ENCODE measurements at places on chromosomes 5 and 9.

DNA sequence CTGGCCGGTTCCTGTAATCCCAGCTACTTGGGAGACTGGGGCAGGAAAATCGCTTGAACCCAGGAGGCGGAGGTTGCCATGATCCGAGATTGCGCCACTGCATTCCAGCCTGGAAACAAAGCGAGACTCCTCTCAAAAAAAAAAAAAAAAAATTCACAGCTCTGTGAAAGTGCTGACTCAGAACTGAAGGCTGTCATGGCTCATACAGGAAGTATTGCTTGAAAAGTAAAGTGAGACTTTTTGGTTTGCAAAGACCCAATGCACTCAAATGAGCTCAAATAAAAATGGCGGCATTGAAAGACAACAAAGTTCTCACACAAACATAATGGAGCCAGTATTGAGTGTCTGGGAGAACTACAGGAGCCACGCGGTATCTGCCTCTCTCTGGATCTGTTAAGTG, 202.1 kb downstream of the FBXL7 start:
- DNase-seq = no peak

- no peak for DNase-seq
These were observed 69.5 kb upstream of the GARNL3 start for GRCh38 chr9:127194881-127195713.

GRCh38 chr9:123281659-123282350, 13.4 kb upstream of the STRBP start:
- DNase-seq = no peak

DNA sequence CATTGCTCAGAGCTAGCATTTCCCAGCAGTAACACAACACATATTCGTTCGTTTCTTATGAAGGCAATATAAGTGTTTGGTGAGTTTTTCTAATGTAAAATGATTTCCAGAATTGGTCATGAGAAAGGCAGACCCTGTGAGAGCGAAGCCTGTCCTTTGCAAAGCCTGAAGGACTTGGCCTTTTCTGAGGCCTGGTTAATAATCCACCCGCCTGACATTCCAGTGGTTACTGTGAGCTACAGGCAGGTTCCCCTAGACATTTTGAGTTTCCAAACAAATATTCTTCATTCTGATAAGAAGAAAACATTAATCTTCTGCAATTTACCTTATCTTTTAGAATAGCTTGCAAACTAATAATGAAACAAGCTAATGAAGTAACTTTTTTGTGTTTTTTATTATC, 38.0 kb downstream of the ADAMTS16 start:
- no peak for DNase-seq

DNA sequence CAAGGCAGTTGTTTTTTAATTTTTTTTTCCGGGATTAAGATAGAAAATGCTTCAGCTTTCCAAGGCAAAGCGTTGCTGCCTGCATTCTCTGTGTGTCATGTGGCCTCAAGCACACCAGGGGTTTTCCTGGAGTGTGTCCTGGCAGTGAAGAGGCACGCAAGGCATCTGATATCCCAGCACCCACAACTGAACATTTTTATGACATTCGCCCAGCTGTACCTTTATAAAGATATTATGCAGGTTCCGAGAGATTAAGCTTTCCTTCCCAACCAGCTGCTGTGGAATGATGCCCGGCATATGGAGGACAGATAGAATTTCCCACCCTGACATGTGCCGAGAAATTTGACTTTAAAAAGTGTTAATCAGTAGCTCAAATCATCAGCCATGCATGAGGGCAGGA, 205.6 kb downstream of the GADD45G start:
- no peak for DNase-seq

- DNase-seq = no peak
These were observed 13.5 kb downstream of the SETX start for GRCh38 chr9:132341177-132341840.

DNA sequence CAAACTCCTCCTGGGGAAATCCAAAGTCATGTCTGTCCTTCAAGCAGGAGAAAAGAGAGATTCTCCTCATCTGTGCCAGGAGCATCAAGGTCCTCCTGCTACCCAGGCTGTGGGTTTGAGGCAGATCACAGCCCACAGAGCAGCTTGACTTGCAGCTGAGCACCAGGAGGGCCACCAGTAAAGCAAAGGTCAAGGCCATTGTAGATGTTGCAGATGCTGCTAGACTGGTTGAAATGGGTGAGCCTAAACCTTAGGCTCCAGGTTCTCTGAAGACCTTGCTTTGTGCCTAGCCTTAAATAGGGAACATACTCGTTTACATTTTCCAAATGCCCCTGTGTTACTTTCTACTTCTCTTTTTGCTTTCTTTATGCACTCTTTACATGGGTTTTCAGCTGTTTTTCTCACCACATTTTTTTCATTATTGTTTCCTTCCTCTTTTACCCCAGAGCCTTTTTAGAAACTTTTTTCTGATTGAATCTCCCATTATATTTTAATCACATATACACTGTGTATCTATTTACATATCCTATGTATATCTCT, at the start of gene IFNA2:
TSS of gene IFNA2 (minus strand) at position 268 of the 540 bp plus-strand sequence. CDS start at position 199, 69 bp downstream.
- no peak for DNase-seq

GRCh38 chr9:20462410-20462809, 159.9 kb downstream of the MLLT3 start:
- DNase-seq = no peak

- DNase-seq = no peak
These were observed 416.4 kb downstream of the CSNK1G3 start for GRCh38 chr5:123928401-123928800.

DNA sequence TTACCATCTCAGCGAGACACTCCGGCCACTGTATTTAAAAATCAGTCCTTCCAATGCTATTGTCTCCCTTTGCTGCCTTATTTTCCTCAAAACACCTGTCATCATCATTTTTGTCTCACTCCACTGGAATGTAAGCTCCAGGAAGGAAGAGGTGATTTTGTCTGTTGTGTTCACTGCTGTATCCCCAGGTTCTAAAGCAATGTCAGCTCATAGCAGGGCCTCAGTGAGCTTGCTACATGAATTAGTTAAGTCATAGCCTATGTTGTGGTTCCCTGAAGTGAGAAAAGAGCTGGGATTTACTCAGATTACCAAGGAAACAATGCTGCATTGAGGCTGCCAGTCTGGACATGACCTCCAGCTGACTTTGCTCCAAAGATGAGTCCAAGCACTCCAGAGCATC, 137.6 kb upstream of the RASEF start:
- no peak for DNase-seq

DNA sequence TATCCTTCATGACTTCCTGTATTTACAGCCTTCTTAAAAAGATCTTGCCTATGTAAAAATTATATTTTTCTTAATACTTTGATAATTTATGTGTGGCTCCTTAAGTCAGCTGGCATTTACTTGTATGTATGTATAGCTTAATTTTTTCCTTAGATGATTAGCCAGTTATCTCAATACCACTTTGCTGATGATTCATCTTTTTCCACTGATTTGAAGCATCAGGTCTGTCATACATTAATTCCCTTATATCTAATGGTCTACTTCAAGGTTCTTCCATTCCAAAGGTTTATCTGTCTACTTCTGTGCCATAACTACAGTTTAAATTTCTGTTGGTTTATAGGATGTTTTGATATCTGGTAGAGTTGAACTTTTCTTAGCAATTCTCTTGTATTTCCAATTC, 44.9 kb upstream of the MTMR12 start:
- no peak for DNase-seq

GRCh38 chr9:16446636-16447035, 423.8 kb downstream of the BNC2 start:
- DNase-seq = no peak

GRCh38 chr9:97811533-97812246, 41.3 kb upstream of the FOXE1 start:
- DNase-seq = no peak

DNA sequence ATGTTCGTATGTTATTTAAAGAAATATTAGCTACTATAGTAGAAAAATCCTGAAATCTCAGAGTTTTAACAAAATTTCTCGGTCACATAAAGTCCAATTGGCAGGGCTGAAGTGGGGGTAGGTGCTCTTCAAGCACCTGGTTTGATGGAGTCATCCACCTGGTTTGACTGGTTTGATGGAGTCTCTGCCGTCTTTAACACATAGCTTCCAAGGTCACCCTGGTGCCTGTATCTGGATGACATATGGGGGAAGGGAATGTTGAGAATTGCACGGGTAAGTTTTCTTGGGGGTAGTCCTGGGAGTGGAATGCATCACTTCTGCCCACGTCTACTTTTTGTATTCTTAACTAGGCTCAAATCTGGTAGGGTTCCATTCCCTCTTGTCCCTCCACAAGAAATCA, 351.2 kb downstream of the SH3GL2 start:
- DNase-seq = no peak

DNA sequence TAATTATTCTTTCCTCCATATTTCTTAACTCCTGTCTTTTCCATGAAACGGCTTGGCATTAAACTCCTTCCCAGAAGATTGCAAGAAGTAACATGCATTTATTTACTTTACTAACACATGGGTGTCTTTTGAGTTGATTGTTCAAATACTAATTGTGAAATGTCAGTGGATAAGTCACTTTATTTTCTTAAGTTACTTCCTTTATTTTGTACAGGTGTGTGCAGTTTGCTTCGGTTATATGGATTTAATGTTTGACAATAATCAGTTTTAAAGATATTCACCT, 761 bp upstream of the SHOC1 start:
- no peak for DNase-seq

GRCh38 chr9:128006332-128006996, 25.7 kb upstream of the EEIG1 start:
- DNase-seq = no peak

GRCh38 chr5:151628112-151628823, 37.1 kb upstream of the FAT2 start:
- no peak for DNase-seq

DNA sequence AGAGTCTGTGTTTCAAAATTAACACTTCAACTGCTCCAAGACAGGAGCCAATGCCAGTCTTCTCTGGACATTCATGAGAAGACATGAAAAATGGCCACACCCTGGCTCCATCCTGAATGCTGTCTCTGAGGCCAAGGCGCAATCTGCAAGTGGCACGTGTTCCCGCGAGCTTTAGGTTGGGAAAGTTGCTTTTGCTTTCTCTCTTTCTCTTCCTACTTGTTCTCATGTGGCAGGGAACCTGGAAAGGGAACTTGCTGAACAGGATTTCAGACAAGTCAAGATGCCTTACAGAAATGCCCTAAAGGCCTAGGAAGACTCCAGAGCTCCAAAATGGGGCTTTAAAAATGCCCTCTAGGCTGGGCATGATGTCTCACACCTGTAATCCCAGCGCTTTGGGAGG, 91.9 kb upstream of the OTULINL start:
- DNase-seq = no peak

DNA sequence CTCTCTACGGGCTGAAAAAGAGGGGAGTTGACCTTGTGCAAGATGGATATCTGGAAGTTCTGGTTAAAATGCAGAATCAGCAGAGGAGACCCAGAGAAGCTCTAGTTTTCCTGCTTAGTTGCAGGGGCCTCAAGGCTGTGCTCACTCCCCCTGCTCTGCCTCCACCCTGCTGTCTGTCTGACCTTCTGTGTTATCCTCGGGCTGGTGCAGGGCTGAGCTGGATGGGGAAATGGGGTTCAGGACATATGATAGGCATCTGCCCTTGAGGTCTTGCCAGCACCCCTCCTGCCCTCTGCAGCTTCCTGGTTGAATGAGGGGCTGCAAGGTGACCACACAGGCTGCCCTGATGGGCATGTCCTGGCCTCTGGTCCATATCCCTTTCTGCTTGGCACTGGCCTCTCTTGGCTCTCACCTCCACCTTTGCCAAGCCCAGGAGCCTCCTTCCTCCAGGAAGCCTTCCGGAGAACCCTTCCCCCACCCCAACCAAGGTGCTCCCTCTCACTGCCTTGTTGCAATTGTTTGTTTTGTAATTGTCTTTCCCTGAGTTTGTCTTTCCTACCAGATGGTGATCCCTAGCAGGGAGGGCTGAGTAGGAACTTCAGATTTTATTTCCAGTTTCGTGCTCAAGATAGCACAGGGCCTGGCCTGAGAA, 1.3 kb downstream of the TMEM268 start:
- no peak for DNase-seq

- no peak for DNase-seq
These were observed 536.1 kb downstream of the ZNF608 start for GRCh38 chr5:124210111-124210910.

DNA sequence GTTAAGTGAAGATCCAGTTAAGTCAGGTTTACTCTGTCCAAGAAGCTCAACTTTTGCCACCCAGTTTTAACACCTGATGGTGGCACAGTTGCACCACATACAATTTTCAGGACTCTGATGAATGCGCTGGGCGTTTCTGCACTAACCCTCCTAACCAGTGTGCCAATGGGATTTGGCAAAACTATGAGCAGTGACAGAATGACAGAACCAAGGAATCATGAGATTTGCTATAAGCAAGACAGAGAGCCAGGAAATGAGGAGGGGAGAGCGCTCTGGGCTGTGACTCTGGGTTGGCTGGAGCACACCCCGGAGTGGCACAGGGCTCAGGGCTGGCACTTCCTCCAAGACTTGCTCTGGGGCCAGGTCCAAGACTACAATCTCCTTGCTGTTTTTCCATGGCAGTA, 84.1 kb downstream of the SH3PXD2B start:
- no peak for DNase-seq

GRCh38 chr5:117262572-117263131, 688.0 kb upstream of the SEMA6A start:
- no peak for DNase-seq

DNA sequence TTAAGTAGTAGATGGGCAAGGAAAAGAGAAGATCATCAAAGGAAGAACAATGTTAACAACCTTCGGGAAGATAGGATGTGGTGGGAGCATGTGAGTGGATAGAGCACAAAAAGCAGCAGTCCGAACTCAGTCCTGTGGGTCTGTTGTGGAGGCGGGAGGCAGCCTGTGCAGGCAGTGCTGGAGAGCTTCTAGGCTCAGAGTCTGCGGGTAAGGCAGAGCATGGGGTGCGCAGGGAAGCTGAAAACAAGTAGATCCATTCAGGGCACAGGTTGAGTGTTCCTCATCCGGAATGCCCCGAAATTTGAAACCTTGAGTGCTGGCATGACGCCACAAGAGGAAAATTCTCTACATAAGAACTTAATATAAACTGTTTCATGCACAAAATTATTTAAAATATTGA, 84.9 kb downstream of the PPIC start:
- DNase-seq = no peak

DNA sequence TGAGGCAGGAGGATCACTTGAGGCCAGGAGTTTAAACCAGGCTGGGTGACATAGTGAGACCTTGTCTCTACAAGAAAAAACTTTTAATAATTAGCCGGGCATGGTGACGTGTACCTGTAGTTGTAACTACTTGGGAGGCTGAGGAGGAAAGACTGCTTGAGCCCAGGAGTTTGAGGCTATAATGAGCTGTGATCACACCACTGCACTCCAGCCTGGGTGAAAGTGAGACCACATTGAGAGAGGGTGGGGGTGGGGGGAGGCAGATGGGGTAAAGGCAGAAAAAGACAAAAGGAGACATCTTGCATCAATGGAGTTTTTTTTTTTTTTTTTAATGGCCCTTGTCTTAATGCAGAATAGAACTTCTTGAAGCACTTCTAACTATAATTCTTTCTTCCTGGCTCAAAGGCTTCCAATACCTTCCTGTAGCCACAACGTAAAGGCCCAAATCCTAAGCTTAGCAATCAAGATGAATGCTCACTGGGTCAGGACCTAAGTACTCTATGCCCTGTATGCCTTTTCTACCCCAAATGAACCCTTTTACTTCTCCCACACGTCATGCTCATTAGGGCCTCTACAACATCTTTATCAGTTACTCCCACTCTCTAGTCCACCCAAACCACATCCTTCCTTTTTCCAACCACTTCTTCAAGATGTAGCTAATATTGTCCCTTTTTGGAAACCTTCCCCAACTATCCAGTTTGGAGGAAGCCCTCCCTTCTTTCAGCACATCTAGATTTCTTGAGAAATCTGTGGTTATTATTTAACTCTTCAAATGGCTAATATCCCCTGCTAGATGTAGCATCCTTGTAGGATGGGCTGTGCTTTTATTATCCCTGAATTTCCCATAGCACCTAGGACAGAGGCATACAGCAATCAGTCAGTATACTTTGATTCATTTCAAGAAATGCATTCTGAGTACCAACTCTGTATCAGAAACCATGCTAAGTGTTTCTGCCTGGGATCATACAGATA, 40.8 kb downstream of the CSF2 start:
- no peak for DNase-seq
